Stimulated activated CD4-positive, alpha-beta T cell treated with anti-CD3 and anti-CD28 coated beads, Interleukin-4, amount 100 ng/mL, for 24 hours (primary cell): ENCODE measurements at places on chromosomes 6 and 20.
A peak's percentile ranks its signal among the peaks of the same experiment; 100 is the strongest.

GRCh38 chr6:38018755-38019165 is 199.2 kb downstream of the ZFAND3 start:
- no peak for DNase-seq

DNA sequence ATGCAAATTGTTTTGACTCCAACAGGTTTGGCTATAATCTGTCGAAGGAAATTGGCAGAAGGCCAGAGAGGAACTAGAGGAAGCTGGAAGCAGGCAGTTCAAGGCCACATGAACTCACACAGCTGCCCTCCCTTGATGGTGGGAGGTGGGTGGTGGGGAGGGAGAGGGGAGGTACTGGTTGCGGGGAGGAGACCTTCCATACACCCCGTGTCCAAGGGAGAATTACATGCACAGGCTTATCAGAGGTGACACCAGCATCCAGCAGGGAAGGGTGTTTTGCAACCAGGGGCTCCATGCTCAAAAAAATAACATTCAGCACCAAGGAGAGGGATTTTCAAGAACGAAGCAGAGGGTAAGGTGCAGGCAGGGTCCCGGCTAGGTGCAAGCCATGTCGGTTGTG is 9.1 kb downstream of the PRND start:
- DNase-seq: no peak

GRCh38 chr6:49693512-49693911 is 19.8 kb downstream of the CRISP2 start:
- no peak for DNase-seq

DNA sequence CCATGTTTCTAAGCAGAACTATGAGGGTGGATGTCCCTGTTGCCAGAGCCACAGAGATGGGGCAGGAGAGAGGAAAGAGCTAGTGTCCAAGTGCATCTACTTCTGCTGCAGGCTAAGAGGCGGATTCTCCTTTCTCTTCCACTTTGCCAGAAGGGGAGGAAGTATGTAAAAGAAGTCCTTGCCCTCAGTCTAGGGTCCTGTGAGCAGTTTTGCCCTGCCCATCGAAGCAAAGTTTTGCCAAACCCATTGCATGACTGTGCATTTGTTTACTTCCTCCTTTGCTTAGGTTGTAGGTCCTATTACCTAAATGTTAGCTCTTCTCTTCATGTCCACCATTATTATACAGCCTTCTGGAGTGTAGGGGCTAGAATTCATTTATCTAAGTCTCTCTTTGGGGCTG is 106.2 kb upstream of the ARMC2 start:
- DNase-seq: no peak

GRCh38 chr6:36515844-36516243 is 31.4 kb downstream of the STK38 start:
- DNase-seq: no peak

- no peak for DNase-seq
These were observed 108.1 kb downstream of the TMEM200A start for GRCh38 chr6:130473886-130474285.

GRCh38 chr6:146546443-146547043 is 2.9 kb downstream of the RAB32 start:
- no peak for DNase-seq

- no peak for DNase-seq
These were observed 1059.0 kb upstream of the EPHA7 start for GRCh38 chr6:94478133-94479005.

DNA sequence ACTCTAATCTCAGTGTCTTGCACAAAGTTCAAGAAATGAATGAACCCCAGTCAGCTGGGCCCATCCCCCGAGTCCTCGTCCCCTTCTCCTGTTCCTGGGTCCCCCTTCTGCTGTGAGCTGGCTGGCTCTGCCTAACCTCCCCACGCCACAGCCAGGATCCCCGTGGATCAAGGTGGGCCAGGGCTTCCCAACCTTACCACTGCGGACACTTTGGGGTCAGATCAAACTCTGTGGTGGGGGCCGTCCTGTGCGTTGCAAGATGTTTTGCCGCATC is 116.2 kb downstream of the SULF2 start:
- DNase-seq: no peak

DNA sequence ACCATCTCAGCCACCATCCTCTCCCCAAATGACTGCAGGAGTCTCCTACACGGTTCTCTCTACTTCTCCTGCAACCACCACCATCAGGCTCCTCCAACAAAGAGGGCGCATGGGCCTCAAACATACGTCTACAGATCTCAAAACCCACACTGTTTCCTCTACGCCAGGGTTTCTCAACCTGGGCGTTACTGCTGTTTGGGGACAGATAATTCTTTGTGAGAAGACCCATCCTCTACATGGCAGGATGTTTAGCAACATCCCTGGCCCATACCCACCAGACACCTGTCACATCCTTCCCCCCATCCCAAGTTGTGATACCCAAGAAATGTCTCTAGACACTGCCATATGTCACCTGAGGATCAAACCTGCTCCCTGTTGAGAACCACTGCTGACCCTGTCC is 45.0 kb downstream of the ELMO2 start:
- DNase-seq: peak; percentile 27

GRCh38 chr20:47448429-47448828 is 53.3 kb upstream of the NCOA3 start:
- no peak for DNase-seq

DNA sequence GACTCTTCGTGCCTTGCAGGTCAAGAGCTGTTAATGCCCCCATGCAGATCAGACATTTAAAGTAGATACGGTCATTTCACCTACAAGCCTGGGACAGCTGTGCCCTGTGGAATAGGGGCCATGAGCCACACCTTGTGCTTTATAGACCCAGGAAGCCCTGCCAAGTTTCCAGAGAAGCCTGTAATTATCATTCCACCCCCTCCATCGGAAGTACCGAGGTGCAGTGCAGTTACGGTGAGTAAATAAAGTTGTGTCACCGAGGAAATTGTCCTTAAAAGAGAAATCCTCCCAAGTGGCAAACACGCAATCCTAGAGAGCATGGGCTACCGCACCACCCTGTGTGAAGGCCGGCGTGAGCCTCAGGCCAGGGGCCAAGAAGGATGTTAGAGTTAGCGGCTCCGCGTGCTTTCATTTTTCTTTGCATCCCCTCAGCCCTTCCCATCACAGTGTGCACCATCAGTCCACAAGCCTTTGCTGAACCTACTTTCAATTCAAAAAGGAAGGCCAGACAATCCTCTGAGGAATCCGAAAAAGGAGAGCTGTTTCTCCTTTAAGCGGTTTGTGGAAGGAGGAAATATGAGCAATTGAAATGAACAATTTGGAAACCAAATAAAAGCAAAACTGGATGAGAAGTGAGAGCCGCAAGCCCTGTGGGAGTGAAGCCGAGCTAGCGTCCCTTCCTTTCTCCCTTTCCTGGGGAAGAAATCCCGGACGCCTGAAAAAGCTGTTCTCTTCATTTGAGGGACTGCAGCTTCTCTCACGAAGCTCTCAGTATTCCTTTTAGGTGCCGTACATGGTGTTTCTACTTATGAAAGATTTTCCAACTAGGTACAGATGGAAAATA is 183.3 kb upstream of the PDE10A start:
- no peak for DNase-seq

DNA sequence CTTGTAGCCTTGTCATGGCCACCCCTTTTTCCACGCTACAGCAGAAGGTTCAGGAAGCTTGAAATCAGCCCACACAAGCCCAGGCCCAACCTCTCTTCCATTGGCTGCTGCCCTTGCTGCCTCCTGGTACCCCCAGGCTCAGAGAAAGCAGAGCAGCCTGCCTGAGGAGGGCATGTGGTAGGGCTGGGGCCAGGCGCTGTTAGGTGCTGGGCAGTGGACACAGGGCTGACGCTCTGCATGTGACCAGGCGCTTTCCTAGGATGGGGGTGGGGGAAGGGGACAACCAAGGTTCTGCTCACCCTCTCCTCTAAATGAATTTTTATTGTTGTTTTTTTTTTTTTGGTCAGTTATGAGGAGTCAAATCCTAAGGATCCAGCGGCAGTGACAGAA is 36.3 kb upstream of the ID1 start:
- DNase-seq: no peak

DNA sequence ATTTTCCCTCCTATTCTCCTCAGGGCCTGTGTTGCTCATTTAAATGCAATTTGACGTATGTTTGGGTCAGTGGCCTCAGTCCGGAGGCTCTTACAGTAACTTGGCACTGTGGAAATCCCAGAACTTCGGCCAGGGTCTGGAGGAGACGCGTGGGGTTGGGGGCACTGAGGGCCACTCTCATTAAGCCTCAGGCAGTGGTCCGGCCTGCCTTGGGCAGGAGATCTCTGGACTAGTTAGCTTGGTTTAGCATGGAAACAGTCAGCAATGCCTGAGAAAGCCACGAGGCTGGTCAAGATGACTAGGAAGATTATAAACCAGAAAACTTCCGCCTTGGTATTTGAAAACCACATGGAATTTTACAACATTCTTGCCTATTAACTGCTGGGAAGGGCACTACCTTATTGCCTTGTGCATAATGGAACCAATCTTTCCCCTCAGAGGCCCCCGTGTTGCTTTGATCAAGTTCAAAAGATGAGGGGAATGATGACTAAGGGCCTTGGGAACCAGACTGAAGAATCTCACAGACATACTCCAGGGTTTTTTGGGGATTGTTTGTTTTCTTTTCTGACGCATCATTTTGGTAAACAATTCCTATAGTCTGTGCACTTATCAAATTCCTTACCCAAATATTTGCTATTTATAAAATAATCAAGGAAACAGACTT is 206.0 kb upstream of the PREP start:
- no peak for DNase-seq
